ENCODE measurements at places on chromosomes 2 and 18.

- DNase-seq = peak; percentile 71
Observed at GRCh38 chr18:31819106-31819924, 58.6 kb upstream of the SLC25A52 start.

- no peak for DNase-seq
Observed at GRCh38 chr2:62030902-62031301, 125.4 kb downstream of the COMMD1 start.

DNA sequence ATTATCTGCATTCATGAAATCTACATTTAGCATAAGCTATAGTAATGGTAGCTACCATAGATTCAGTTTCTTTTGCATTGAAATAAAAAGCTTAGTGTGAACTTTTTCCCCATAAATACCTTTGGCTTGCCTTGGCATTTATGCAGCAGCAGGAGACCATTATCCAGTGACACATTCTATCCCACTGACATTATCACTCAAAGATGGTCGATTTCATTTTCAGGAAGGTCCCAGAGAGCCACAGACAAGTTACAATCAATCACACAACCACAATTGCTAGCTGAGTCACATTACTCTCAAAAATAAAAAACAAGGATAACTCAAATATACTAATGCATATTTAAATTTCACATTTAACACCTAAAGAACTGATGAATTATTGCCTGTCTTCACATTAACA is 512.7 kb upstream of the CDH2 start:
- DNase-seq = no peak

GRCh38 chr18:32060026-32060425 is 31.6 kb upstream of the RNF138 start:
- no peak for DNase-seq

DNA sequence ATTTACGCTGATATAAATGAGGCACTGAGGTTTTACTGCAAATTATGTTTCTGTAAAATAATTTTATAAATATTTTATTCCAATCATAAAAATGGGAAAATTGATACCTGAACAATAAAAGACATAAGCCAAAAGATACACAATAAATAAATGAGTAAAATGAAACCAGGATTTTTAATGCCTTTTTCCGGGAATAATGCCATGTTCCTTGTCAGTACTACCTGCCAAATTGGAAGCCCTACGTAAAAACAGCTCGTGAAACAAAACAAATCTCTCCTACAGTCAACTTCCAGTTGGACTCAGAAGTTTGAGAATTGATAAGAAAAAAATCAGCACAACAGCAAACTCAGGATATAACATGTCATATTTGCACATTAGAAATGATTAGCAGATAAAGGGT is 18.0 kb downstream of the GALNT3 start:
- DNase-seq = no peak

GRCh38 chr2:170369894-170370293 is 191.9 kb downstream of the MYO3B start:
- DNase-seq = peak; percentile 52

GRCh38 chr2:198314559-198315153 is 510.3 kb downstream of the PLCL1 start:
- DNase-seq = peak; percentile 55

- peak; percentile 48 for DNase-seq
Observed at GRCh38 chr2:172461591-172462372, 34.4 kb downstream of the ITGA6 start.

GRCh38 chr2:111659361-111660333 is 224.3 kb downstream of the ANAPC1 start:
- peak; percentile 58 for DNase-seq

- DNase-seq = no peak
Observed at GRCh38 chr2:15788830-15789229, 151.5 kb upstream of the MYCN start.

- no peak for DNase-seq
Observed at GRCh38 chr2:56040834-56041233, 117.3 kb upstream of the EFEMP1 start.

- DNase-seq = peak; percentile 43
Observed at GRCh38 chr2:128727914-128728313, 409.2 kb upstream of the HS6ST1 start.

DNA sequence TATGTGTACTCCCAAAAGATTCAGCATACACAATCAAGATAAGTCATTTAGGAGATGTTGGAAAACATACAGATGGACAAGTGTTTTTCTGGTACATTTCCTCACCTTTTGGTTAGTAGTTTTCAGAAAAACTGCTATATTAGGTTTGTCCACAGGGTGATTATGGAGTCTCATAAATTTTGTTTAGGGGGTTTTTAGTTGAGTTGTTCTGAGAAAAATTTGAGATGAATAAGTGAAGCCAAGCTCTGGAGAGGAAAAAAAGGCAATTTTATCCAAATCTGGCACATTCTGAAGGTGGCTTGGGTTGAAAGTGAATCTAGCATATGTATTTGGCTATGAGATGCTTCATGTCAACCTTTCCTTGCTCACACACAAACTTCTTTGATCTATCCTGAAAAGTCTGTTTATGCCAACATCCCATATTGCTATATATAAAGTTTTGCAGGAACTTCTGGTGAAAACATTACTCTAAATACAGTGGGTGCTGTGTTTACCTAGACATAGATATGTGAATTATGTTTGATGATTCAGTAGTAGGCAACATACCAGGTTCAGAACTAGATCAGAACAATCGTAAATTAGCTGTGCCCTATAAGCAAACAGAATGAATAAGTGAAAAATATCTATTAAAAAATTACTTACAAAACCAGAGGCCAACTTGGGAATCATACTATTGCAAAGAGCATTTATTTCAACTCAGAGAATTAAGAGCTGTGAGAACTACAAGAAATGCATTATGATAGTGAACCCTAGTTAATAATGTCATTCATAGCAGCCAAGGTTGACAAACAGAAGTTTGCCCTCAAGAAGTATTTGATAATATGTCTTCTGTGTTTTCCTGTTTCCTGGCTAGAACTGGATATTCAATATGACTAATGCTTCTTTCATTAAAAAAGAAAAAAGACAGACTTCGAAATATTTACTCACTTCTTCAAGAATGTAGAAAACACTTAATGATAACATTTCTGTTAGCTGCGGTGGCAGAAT is 552.0 kb downstream of the IRS1 start:
- DNase-seq = no peak

DNA sequence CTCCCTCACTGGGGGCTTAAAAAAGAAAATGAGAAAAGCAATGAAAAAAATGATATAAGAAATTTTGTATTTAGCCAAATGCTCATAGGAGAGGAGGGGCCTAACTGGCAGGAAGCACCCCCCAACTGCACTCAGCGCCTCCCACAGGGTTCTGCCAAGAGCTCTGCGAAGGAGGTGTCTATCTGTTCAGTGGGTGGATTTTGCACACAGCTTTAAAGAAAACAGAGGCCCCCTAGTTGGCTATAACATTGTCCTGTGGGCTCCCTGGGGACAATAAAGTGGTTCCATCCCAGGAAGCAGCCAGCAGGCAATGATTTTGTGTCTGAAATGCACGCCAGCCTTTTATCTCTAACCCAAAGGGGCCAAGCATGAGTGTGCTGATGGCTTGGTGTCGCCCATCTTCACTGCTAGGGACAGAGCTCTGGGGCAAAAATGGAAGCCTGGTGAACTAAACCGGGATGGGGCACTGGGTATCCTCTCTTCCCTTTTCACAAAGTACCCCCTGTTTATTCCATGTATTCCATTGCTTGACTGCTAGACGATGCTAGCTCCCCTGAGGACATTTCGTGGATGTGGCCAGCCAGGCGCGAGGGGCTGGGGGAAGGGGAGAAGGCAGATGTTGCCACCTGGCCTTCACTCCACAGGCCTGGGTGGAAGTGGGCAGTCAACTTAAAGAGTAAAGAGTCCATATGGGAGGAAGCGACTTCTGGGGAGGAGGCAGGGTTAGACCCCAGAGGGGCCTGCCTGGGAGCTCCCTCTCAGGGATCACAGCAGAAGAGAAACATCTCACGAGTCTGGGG is 205.7 kb downstream of the CYP26B1 start:
- DNase-seq = no peak

DNA sequence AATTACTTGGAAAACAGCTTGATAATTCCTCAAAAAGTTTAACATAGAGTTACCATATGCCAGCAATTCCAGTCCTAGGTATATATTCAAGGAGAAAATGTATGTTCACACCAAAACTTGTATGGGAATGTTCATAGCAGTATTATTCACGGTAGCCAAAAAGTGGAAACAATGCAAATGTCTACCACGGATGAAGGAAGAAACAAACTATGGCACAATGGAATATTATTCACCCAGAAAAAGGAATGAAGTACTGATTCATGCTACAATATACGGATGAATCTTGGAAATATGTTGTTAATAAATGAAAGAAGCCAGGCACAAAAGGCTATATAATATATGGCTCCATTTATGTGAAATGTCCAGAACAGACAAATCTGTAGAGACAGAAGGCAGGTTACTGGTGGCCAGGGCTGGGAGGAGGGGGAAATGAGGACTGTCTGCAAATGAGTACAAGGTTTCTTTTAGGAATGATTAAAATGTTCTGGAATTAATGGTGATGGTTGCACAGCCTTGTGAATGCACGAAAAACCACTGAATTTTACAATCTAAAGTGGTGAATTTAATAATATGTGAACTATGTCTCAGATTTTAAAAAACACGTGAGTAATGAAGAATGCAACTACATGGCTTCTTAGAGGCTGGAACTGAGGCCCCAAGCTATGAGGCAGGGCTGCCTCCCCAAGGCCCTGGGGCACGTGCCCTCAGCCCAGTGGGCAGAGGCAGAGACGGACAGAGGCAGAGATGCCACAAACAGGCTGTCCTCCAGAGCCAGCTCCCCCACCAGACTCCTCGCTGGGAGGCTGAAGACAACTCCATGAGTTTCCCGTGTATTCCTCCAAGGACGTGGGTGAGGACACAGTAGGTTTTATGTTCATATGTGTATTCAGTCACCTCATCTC is 5.0 kb downstream of the LIMS2 start:
- no peak for DNase-seq

DNA sequence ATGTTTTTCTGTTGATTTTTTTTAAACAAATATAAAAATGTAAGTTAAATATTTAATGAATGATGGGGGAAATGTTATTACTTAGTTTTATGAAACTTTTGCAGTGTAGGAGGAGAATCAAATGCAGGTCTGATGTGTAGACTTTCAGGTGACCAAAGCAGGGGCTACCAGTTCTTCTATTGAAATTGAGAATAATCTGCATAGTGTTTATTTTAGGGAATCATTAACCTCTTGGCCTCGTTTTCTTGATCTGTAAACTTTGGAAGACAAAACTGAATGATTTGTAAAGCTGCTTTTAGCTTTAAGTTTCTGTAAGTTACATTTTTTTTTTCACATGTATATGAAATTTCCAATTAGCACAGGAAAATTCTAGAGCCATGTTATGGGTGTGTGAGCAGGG is 99.2 kb downstream of the R3HDM1 start:
- no peak for DNase-seq

DNA sequence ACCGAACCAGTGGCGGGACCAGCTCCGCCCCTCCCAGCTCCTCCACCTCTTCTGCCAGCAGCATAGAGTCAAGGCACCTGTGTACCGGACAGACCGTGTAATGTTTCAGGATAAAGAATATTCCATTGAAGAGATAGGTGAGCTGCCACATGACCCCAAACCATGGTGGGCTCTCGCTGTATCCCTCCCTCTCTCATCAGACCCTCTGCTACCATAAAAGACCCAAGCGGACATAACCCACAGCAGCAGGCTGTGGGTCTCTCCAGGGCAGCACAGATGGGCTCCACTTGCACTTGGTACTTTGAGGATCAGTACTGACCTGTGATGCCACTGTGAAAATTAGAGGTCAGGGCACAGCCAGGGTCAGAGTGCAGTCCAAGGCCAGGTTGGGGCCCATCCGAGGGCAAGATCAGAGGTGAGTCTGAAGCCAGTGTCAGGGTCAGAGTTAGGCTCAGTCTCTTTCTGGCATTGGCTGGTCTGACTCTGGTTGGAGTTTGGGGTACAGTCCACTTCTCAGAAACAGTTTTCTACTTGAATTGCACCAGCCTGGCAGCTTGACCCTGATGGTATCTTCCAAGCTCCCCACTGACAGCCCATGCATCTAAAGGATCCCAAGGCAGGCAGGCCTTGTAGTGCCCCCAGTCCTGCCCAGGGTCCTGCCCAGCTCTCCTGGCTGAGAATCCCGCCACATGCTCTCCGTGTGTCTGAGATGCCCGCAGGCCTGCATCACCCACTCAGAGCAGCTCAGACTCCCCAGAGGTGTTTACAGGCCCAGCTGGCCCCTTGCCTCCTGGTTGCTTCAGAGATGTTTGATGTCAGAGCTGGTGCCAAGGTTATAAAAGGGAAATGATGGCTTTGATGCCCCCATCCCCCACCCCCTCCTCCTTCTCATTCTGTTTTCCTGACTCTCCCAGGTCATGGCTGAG is 212.1 kb downstream of the DYSF start:
- no peak for DNase-seq

GRCh38 chr2:44948565-44949328 is 7.2 kb downstream of the SIX3 start:
- no peak for DNase-seq

- no peak for DNase-seq
Observed at GRCh38 chr2:67108231-67108630, 288.9 kb upstream of the ETAA1 start.

DNA sequence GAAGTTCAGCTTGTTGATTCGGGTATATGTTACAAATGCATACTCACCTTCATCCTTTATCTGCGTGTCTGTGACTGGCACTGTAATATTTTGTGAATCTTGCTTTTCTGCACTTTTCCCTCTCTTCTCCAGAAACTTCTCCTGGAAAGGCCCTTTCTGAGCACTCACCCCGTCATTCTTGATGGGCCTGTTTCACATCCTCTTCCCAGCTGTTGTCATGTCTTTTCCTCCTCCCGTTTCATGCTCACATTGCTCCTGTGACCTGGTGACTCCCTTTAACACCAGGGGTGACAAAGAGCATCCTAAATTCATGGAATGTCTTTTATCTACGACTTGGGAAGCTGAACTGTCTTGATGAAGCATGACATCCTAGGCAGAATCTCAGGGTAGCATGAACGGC is 65.8 kb downstream of the CD8B2 start:
- no peak for DNase-seq

GRCh38 chr2:237160271-237160919 is 74.7 kb downstream of the COPS8 start:
- no peak for DNase-seq

GRCh38 chr18:47986620-47987387 is 56.3 kb upstream of the SMAD2 start:
- no peak for DNase-seq

GRCh38 chr18:2002151-2002550 is 569.2 kb downstream of the METTL4 start:
- DNase-seq = no peak

DNA sequence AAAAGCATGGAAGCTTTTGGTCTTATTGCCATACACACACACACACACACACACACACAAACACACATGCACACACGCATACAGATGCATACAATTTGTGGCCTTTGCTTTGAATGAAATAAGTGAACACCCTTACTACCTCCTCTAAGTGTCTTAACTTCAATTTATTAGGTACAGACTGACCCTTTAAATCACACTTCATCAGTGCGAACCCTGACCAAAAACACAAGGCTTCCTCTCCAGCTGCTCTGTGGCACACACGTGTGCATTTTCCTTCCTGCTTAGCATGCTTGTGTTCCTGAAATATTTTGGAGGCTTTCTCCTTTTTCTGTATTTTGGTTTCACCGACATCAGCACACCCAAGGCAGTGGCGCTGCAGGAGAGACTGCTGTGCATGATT is 96.0 kb downstream of the CNTNAP5 start:
- DNase-seq = no peak

GRCh38 chr18:79850731-79851130 is 53.0 kb downstream of the KCNG2 start:
- DNase-seq = no peak

All from hematopoietic multipotent progenitor cell treated with erythropoietin and hydrocortisone succinate and interleukin-3 and kit ligand, for 8 days (in vitro differentiated cells).